ENCODE measurements at places on chromosomes 7 and 10.

DNA sequence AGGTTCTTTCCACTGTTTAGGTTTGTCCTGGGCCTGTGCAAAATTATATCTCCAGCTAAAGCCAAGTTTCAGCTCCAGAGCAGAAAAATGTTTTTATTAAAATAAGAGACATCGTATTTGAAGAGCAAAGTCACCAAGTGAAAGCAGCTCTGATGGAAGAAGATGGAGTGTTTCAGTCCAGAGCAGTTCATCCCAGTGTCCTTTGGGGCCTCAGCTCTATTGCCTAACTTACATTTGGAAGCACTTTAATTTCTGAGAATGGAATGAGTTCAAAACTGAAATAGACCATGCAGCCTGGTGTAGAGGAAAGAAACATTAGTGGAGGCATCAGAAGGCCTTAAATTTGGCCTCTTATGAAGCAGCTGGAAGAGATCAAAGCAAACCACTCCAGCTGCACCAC, 545.2 kb downstream of the SORCS1 start:
- DNase-seq: no peak

DNA sequence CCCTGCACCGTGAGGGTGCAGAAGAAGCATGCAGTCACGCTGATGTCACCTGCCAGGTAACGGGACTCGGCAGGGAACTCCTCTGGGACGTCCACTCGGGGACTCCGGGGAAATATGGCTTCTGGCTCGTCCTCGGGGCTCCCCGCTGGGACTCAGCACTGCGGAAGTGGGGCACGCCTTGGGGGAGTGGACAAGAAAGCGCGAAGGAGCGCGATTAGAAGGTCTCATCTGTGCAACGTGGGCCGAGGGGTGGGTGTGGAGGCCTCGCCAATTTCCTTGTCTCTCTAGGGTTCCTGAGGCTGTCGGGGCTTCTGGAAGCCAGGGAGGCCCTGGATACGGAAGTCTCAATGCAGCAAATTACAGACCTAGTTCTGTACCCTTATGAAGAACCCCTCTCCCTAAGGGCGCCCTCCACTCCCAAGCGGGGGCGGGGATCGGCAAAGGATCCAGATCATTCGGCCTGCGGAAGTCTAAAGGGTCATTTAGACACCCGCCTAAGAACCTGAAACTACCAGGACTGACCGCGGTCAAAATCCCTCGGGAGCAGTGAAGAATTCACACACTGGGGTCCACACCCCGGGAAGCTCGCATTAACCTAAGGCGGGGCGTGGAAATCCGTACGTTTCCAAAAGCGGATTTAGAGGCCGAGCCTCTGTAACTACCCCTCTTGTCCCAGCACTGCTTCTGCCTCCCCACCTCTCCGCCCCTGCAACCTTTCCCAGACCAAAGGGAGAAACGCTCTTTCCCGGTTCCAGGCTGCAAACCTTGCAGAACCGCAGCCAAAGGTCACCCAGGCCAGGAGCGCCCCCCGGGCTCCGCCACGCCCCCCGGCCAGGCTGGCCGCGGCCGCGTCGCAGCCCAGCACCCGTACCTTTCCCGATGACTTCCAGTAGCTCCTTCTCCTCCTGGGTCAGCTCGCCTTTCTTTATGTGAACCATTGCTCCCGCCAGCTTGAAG, 640 bp downstream of the ANKMY2 start:
- peak; percentile 44 for DNase-seq

- DNase-seq: no peak
Observed at GRCh38 chr7:135728136-135728669, at the start of gene SLC13A4. TSS of gene SLC13A4 (minus strand) at chr7:135728186. CDS start at chr7:135727496, 690 bp downstream.

GRCh38 chr7:149886018-149886415, 12.2 kb downstream of the ATP6V0E2 start:
- no peak for DNase-seq

- no peak for DNase-seq
Observed at GRCh38 chr7:120441850-120442249, 168.9 kb downstream of the KCND2 start.

DNA sequence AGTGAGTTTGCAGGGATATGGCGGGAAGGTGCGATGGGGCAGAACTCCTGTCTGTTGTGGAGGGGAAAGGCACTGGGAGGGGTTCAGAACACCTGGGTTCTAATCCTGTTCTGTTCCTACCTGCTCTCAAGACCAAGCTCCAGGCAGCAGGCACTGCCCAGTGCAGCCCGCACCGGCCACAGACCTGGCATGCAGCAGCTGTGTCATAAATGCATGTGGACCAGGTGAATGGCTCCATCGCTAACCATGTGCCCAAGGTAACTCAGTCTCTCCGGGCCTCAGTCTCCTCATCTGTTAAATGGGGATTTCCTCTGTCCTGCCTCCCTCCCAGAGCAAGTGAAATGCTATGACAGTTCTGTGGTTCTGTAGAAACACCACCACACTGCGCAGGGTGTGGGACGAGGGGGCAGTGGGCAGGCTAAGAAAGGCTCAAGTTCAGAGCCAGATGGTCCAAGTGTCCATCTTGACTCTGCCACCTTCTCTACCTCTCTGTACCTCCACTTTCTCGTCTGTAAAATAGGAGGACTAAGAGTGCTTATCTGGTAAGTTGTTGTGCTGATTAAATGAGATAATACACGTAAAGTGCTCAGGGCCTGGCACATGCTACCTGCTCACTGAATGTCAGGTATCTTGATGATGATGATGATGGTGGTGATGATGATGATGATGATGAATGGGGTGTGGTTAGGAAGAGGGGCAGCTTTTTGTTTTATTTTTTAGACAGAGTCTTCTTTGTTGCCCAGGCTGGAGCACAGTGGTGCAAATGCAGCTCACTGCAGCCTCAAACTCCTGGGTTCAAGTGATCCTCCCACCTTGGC, 22.9 kb downstream of the ATP6V1F start:
- DNase-seq: no peak

GRCh38 chr7:94418851-94419250, 24.2 kb downstream of the COL1A2 start:
- DNase-seq: no peak

DNA sequence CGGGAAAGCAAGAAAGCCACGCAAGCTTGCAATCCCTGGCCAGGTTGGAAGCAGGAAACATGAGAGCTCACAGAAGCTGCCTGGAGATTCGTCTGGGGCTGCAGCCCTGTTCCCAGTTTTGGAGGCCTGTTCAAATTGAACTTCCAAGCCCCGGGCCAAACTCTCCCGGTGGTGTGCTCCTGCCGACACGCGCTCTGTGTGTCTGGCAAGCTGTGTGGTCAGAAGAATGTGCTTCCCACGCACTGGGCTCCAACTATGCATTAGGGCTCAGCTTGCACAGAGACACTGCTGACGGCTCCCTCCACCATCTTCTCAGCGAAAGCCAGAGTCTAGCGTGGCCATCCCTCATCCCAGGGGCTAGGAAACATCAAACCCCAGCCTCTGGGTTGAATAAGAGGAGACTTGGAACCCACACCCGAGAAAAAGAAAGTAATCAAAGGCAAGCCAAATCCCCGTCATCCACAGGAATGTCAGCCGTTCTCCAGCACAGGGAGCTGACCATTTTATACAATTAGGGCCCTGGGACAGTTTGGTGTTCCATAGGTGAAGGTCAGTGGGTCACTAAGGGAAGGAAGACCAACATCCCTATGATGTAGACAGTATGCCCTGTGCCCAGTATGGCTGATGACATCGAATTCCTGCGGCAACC, 107.2 kb downstream of the FGFR2 start:
- DNase-seq: no peak

GRCh38 chr10:119335671-119336353, 128.4 kb downstream of the GRK5 start:
- DNase-seq: no peak

DNA sequence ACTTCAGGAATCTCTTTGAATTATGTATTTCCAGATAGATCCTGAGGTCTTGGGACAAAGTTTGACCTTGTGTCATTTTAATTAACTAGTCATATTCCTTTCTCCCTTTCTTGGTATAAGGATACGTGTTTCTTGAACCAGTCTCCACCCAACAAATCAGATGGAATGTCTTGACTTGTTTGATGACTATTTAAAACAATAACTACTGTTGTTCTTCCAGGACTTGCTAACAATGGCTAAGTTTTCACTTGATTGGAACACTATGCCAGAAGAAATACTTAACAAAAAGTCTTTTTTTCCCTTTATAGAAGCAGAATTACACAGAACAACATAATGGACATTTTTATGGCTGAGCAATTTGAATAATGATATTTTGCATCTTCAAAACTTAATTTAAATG, 43.0 kb upstream of the WIPF3 start:
- DNase-seq: no peak

GRCh38 chr10:10092581-10092980, 925.1 kb upstream of the CELF2 start:
- no peak for DNase-seq

GRCh38 chr7:106392590-106392989, 107.8 kb upstream of the NAMPT start:
- DNase-seq: no peak

- DNase-seq: peak; percentile 14
Observed at GRCh38 chr10:97714401-97715258, 1.1 kb downstream of the MARVELD1 start.

DNA sequence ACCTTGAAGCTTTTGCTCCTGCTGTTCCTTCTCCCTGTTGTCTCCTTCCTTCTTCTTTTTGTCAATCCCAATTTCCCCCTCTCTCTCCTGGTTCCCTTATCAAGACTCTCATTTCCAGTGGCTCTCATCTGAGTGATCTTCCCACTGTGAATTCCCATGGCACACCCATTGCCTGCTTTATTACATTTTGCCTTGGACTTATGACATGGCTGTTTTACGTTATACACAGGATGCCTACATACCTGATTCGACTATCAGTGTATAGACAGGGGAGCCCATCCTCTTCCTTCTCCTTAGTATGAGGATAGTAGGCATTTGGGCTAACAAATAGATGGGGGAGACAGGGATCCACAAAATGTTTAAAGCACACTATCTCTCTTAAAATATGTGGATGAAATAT, 39.9 kb upstream of the EFCAB10 start:
- DNase-seq: no peak

DNA sequence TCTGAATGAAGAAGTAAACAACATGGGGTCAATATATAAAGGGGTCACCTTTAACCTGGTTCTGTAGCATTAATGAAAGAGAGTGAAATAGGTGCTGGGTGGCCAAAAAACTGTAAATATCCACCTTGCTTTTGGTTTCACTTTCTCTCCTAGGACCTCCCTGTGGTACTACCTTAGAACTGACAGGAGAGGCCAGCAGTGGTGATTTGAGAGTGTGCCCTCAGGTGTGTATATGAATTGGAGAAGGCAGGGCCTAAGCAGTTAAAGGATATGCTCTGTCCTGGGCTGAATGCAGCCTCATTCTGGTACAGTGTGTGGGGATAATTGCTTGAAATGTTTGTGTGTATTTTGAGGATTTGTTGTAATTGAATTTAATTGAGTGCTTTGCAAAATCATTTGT, 62.0 kb downstream of the BBS9 start:
- DNase-seq: no peak

GRCh38 chr7:29285444-29285793, 90.8 kb downstream of the CHN2 start:
- DNase-seq: no peak

DNA sequence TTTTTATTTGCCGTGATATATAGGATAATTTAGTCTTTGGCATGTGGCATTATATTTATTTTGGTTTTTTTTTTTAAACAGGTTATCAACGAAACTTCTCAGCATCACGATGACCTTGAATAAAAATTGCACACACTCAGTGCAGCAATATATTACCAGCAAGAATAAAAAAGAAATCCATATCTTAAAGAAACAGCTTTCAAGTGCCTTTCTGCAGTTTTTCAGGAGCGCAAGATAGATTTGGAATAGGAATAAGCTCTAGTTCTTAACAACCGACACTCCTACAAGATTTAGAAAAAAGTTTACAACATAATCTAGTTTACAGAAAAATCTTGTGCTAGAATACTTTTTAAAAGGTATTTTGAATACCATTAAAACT, 9.1 kb downstream of the VIM start:
- no peak for DNase-seq

DNA sequence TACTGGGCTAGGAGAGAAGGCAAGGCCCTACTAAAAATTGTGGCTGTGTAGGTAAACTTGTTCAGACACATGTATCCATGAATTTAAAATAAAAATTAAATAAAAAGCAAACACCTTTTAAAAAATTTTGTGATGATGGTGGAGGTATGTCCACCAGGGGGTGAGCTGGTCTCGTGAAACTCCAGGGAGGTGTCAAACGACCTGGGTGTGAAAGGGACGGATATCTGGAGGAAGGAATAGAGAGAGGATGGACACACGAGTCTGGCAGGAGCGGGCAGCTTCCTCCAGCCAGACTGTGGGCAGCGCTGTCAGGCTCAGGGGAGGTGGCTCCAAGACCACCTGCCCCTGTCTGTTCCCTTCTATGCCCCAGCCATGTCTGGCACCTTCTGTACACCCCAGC, 34.8 kb upstream of the DMBT1 start:
- peak; percentile 10 for DNase-seq

- DNase-seq: peak; percentile 22
Observed at GRCh38 chr10:31927884-31928548, 615 bp downstream of the ARHGAP12 start.

- DNase-seq: no peak
Observed at GRCh38 chr7:124718032-124718766, 47.4 kb downstream of the GPR37 start.

DNA sequence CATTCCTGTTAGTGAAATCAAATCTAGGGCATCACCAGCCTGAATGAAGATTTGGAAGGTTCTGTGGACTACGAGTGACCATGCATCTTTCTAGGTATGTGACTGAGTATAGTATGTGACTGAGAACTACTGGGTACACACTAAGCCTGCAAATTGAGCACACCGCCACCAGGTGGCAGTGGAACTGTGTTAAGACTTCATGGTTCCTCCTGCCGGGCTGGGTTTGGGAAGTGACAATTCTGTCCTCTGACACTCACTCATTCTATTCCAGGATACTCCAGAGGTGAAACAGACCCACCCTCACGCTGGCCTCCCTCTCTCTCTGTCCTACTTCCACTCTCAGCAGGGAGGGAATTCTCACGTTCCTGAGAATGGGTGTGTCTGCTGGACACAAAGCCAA, 84.0 kb upstream of the TMEM248 start:
- peak; percentile 50 for DNase-seq

GRCh38 chr10:60732198-60732806, 46.0 kb upstream of the CDK1 start:
- DNase-seq: no peak

DNA sequence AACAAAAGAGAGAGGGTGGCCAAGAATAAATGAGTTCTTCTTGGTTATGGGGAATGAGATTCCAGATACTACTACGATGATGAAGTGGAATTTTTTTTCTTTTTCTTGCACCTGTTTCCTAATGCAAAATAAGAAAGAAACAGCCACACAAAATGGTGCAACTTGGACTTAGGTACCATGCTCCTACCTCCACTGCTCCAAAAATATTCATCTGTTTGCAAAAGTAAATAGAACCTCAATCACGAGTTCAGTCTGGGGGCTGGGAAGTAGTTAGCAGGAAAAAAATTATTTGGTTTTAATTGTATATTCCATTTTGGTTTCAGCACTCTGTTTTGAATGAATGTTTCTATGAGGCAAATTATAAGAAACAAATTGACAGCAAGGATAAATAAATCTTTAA, 73.5 kb downstream of the SLC25A13 start:
- DNase-seq: no peak

DNA sequence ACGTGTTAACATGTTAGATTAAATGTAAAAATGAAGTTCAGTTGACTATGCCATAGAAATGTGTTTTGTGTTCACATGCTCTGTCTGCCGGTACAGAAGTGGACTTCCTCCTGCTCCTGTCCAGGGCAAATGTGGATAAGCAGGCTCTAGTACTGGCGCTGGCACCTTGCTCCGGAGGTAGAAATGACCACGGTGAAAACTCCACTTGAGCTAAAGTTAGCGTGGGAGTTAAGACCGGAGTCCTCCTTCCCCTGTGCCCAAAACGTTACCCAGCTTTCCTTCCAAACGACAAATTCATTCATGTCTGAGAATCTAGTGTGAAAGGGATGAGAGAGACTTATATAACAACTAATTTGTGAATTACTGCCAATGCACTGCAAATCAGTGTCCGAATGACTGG, 35.0 kb upstream of the ATP6V0A4 start:
- DNase-seq: no peak

Data from stimulated activated CD4-positive, alpha-beta T cell treated with anti-CD3 and anti-CD28 coated beads, Interleukin-4, amount 100 ng/mL, for 48 hours (primary cell).